ENCODE measurements at places on chromosomes 1 and 21. TPM values are rescaled to one million over a fixed set of nuclear protein-coding genes. Genes with fewer than 3 reads are reported as not detected.

Gene DISP3
- not detected for total RNA-seq

GRCh38 chr1:89594096-89594740 lies 38.7 kb upstream of the LRRC8C start:
- no peak overlapping the region for H3K4me3 ChIP-seq
- no peaks in the 10 kb centered on the region for H3K27me3 ChIP-seq
- H3K36me3 ChIP-seq, result peaks cover 7% of the 10 kb centered on the region
- H3K27ac ChIP-seq, result no peak overlapping the region
- H3K4me1 ChIP-seq, result peaks cover 16% of the 10 kb centered on the region

DNA sequence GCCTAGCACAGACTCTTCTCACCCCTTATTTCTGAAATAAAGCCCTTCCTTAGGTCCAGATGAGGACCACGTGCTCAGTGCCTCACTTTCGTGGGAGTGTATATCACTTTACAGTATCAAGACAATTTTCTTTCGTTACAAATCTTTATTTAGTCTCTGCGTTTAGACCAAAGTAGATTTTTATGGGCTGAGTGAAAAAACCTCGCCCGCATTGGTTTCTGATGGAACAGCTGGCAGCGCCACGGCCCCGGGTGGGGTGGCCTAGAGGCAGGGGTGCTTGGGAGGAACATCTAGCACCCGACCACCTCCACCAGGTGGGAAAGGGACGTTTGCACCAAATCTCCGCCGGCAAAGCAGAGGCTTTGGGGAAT lies 7.6 kb downstream of the SIM2 start:
- H3K36me3 ChIP-seq, result no peaks in the 10 kb centered on the region
- peaks cover 100% of the 10 kb centered on the region for H3K27me3 ChIP-seq
- H3K4me3 ChIP-seq, result no peak overlapping the region
- H3K27ac ChIP-seq, result no peak overlapping the region
- peaks cover 68% of the 10 kb centered on the region for H3K4me1 ChIP-seq

GRCh38 chr1:170770254-170770653 lies 106.3 kb downstream of the PRRX1 start:
- no peak overlapping the region for H3K27ac ChIP-seq
- H3K27me3 ChIP-seq, result no peaks in the 10 kb centered on the region
- H3K4me1 ChIP-seq, result no peaks in the 10 kb centered on the region
- DNase-seq, result no peak

GRCh38 chr1:226825037-226825745 lies 45.2 kb upstream of the PSEN2 start:
- no peaks in the 10 kb centered on the region for H3K36me3 ChIP-seq
- no peak for DNase-seq
- no peaks in the 10 kb centered on the region for H3K27me3 ChIP-seq
- no peak overlapping the region for H3K4me3 ChIP-seq
- peaks cover 43% of the 10 kb centered on the region for H3K4me1 ChIP-seq
